Stimulated activated CD8-positive, alpha-beta memory T cell treated with anti-CD3 and anti-CD28 coated beads, Interleukin-4, amount 100 ng/mL, for 4 hours (primary cell): ENCODE measurements at places on chromosomes 3 and 15.
A peak's percentile ranks its signal among the peaks of the same experiment; 100 is the strongest.

- DNase-seq = no peak
These were observed 2.3 kb downstream of the BBX start for GRCh38 chr3:107524841-107525643.

DNA sequence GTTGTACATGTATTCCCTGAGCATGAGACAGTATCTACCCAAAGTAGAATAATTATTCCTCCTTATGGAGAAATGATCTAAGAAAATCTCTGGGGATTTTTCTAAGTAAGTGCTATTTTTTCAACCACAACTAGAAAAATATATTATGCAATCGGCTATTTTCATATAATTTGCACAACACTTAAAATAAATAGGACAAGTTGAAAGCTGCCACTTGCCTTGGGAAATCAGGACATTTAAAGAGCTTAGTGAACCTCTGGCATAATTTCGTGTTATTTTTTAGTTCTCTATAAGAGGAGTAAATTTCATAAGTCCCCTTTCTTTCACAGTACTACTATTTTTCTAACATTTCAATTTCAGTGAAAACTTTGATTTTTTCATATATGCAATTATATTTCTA is 672.1 kb downstream of the OTOL1 start:
- no peak for DNase-seq

GRCh38 chr3:100781301-100781700 is 72.0 kb downstream of the TFG start:
- DNase-seq = no peak

GRCh38 chr3:9746330-9746729 is 3.4 kb upstream of the OGG1 start:
- no peak for DNase-seq

DNA sequence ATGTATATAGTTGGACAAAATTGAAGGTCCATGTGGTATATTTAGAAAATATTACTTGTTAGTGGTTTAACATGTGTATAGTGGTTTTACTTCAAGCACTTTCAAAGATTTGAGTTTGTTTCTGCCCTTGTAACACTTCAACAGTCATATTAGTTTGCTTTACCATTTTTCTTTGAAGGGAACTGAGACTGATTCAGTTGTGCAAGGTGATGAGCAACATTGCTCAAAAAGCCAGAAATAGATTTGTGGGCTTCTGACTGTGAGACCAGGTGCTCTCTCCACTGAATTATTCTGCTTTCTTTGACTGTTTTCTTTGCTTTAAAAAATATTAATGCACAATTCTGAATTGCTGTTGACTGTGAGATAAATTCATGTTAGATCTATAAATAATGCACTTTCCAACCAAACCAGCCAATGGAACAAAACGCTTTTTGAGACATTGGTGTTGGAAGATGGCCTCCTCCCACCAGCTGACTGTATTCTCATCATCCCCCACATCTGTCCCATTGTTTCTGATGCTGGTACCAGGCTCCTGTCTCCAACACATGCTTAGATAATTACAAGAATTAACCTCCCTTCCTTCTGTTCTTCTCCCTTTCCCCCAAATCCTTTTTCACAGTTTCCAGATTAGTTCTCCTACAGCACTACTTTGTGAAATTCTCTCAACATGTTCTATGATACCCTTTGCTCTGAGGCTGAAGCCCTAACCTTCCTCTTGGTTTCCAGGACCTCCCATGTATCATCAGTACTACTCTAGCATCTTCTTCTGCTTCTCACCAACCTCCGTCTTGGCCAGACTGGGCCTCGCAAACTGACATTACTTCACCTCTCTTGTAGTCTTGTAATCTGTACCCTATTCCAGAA is 27.9 kb downstream of the PLCL2 start:
- DNase-seq = no peak

DNA sequence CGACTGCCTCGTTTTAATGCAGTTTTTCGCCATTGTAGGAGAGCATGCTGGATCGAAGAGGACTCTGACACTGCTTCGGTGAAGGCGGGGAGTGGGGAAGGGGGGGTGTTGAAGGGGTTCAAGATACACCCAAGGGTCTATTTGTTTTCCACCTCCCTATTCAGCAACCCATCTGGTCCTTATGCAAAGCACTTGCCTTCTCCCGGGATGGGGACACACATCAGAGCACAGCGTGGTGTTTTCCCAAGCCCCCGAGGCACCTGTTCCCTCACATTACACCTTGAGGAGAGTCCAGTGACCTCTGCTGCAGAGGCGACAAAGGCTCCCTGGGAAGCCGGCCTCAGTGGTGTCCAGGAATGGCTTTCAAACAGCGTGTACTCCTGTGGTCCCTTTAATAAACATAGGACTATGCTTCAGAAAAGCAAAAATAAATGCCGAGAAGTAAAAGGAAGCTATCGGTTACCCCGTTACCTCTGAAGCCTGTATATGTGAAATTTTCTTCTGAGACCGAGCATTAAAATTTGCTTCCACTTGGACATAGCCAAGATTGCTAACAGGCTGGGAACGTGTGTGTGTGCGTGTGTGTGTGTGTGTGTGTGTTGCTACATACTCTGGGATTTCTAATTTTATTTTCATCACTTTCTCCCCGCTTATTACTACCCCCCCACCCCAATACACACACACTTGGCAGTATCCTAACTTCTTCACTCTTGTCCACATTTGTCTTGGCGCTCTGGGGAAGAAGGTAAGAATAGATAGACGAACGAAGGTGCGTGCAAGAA is 53.2 kb downstream of the CCDC54 start:
- no peak for DNase-seq

- DNase-seq = no peak
These were observed 76.6 kb upstream of the CPOX start for GRCh38 chr3:98670020-98670419.

DNA sequence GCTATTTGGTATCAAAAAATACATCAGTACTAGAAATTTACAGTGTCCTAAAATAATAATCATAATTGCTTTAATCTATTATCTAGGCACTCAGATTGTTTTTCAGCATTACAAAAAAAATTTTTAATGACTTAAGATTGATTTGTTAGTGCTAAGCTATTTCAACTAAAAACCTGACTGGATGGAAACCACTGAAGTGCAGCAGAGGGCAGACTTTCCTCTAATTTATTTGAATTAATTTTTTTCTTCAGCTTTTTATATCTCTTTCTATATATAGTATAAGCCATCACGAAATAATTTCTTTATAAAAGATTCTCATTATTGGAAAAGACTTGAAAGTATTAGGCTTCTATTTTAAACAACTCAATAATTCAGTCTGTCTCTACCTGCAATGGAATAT is 131.4 kb downstream of the IQCH start:
- no peak for DNase-seq

DNA sequence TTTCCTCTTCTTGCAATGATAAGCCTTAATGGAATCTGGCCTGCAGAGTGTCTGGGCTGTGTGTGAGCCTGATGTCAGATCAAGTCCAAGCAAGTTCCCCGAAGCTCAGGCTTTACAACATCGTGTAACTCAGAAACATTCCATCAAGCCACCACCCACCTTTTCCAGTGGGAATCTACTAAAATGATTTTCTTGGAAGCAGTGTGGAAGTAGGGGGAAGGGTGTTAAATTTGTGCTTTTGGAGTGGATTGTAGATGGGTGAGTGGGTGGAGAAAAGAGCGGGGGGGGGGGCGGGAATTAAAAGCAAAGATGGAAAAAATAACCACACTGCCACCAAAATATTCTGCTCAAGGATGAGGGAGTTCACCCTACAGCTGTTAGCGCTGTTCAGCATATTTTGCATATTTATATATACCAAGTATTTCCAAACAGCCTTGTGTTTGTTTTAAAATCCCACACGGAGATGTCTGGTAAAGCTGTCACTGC is 53.6 kb downstream of the VGLL3 start:
- DNase-seq = no peak

DNA sequence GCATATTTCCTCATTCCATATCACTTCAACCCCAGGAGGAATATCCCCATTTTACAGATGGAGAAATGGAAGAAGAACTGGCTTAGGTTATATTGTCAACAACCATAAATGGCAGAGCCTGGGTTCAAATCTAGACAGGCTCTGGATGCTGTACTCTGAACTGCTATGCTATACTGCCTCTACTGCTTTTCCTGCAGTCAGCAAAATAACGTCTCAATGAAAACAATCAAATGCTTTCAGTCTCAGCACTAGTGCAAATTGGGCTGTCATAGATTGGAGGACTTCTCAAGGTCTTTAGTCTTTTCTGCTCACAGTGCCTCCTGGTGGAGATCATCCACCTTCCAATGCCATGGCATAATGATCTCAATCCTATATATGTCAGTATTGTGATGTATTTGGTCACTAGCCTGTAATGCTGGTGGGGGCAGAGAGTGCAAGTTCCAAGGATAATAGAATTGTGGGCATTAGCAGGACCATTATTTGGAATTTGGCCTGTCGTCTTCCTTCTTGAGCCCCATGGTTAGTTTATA is 285.0 kb downstream of the CLSTN2 start:
- no peak for DNase-seq

GRCh38 chr3:11136830-11137626 is 17.3 kb upstream of the HRH1 start:
- no peak for DNase-seq

- DNase-seq = no peak
These were observed 38.2 kb upstream of the HCLS1 start for GRCh38 chr3:121698901-121699300.

DNA sequence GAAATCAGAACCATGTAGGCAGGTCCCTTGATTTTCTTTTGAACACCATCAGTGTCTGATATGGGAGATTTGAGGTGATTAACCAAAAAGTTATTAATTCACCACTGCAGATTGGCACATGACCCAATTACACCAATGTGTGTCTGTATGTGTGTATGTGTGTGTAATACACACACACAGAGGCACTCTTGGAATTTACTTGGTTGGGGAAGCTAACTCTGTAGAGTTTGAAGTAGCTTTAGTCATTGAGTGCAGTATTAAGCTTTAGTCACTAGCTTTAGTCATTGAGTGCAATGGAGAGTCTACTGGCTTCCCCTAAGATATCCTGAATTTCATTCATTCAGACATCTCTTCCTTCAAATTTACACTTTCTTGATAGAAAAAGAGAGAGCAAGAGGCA is 109.4 kb upstream of the C15orf61 start:
- no peak for DNase-seq

- peak; percentile 19 for DNase-seq
These were observed 393 bp downstream of the ERICH6 start for GRCh38 chr3:150703299-150703755.
